ENCODE measurements at places on chromosomes 2 and 18. TPM values are rescaled to one million over a fixed set of nuclear protein-coding genes. Genes with fewer than 3 reads are reported as not detected.

The INPP5D gene
- total RNA-seq = 19.9 TPM

GRCh38 chr18:74248595-74248994 is 43.2 kb downstream of the CYB5A start:
- DNase-seq = no peak

- DNase-seq = no peak
These were observed 75.1 kb downstream of the RFTN2 start for GRCh38 chr2:197600306-197600705.

DNA sequence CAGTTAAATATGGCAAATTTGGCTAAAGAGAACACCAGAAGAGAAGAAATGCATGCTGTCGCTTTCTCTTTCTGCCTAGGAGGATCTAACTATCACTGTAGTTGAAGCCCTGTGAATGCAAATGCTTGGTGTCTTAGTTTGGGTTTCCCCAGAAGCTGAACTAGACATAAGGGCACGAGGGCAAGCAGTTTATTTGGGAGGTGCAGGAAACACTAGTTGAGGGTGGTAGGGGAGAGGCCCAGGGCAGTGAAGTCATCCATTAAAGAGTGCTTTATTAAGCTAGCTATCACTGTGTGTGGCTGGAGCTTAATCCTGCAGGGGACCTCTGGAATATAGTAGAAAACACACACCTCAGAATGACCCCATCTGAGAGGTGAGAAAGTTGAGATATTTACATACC is 639.8 kb upstream of the ZEB2 start:
- DNase-seq = no peak

- DNase-seq = no peak
These were observed 37.4 kb downstream of the EPAS1 start for GRCh38 chr2:46334389-46335271.

- no peak for DNase-seq
These were observed 786.8 kb downstream of the KCNJ3 start for GRCh38 chr2:155485141-155485842.
